ENCODE measurements at places on chromosomes 4 and X.

DNA sequence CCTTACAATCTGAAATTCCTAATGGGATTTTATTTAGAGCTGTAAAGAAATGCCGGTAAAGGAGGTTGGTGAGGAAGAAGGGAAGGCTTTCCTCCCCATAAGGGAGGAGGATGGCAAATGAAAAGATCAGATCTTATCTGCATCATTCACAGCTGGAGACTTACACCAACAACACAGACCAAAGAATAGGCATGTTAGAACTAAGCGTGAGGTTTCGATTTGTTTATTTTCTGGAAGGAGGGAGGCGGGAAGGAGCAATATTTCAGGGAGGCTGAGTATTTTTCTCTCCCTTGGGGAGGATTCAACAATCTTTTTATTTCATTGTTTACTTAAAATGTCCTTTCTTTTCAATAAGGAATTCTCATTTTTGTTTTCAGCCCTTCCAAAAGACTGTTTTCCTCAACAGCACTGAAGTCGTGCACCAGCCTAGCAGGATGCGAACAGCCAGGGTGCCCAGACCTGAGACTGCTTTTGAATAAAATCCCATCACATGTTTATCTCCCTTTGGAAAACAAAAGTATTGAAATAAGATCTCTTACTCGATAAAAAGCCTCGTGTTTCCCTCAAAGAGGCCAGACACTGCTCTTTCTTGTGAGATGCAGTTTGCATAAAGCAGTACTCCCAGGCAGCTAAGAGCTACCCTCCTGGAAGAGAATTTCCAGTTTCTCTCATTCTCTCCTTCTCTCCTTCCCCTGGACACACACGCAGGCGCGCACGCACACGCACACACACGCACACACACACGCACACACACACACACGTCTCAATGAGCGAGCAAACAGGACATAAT, 236.1 kb downstream of the MGST2 start:
- DNase-seq, result no peak

GRCh38 chrX:327660-328126, 9.1 kb upstream of the GTPBP6 start:
- DNase-seq, result no peak

DNA sequence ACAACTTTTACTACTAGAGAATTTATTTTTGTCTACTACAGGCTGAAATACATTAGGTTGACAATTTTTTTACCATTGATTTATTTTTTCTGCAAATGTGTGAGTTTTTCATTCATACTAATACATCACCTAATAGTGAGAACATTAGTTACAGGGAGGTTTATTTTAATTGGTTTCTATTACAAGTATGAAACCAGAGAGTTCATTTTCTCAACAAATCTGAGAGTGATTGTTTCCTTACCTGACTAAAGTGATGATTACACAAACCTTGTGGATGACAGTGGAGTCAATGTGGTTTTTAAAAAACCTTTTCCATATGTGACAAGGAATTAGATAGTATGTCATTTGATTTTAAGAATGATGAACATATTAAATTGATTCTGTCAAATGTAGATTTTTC, 227.4 kb downstream of the PALLD start:
- no peak for DNase-seq

- no peak for DNase-seq
Measured at GRCh38 chr4:106615410-106615945, 246.9 kb upstream of the GIMD1 start.

- no peak for DNase-seq
Measured at GRCh38 chrX:103754401-103754800, 22.2 kb upstream of the PLP1 start.

DNA sequence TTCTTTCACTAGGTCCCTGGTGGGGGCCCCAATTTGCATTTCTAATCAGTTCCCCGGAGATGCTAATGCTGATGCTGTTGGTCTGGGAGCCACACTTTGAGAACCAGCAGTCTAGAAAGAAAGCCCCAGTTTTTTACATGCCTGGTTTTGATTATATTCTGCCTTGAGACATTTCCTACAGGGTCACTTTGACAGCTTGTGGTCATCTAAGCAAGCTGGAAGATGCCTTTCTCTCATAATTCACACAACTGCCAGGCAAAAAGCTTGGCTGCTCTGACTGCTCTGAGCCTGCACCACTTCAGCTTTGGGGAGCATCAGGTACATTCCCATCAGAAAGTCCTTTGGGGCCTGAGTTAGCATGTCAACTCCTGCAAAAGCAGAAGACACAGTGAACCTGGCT, 5.9 kb upstream of the PLAC1 start:
- no peak for DNase-seq

Measured in cortex of kidney (tissue), 1 donor.